Hematopoietic multipotent progenitor cell (in vitro differentiated cells): ENCODE measurements at places on chromosomes 5 and 9.

DNA sequence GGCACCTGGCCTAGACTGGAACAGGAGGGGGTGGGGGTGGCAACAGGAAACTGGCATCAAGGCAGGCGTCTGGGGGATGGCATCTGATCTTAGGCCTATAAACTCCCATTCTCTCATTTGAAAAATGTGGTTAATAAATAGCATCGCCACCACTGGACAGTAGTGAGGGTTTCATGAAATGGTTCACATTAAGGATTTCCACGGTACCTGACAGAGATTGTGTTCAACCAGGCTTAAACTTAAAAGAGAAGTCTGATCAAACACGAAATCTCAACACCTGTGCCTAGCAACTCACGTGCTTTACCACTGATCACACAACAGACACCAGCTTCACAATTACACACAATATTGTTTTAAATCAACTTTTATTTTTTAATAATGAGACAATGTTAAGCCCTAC is 3.0 kb downstream of the DENND1A start:
- no peak for DNase-seq

DNA sequence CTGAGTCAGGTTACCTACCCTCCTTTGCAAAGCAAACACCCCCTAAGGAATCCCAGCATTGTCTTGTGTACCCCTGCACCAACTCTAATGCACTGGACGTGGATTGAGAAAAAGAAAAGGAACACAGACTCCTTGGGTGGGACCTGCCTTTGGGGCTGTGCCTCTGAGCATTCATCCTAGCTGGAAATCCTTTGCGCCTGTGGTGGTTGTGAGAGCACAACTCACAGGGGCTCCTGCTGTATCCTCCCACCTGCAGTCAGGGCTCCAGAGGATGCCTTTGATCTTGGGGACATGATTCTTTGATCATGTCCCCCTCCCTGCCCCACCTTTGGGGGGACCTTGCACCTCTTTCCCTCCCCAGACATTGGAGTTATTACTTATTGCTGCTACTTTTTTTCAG is 338.5 kb downstream of the GADD45G start:
- no peak for DNase-seq

GRCh38 chr5:93611976-93612854 is 29.2 kb downstream of the NR2F1 start:
- no peak for DNase-seq

DNA sequence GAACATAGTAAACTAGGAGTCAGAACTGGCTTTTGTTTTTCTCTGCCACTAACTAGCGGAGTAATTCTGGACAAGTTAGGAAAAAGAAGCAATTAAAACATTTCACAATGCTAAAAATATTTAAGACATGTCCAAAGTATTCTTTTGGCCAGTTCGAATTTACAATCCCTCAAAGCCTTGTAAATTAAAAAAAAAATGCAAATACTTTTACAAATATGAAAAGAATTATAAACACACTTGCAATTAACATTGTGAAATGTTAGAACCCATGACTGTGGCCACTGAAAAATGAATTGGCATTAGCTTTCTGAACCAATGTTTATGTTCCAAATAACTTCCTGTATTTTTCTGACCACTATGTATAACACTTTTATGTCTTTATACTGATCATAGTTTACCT is 2.2 kb downstream of the RAD1 start:
- DNase-seq = no peak

DNA sequence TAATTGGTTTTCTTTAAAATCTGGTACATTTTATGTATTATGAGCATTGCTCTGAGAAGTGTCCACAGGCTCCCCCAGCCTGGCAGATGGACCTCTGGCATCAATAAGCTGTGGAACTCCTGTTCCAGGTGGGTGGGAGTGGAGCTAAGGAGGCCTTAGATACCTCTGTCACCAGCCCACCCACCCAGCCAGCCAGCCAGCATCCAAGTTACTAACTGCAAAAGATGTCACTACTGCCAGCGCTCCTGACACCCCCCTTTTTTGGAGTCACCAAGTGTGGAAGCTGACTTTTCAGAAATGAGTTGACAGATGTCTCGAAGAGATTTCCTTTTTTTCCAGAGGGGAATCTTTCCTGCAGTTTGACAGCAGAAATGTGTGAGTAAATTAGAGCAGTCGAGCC is 111.2 kb downstream of the GALNT10 start:
- DNase-seq = no peak

- DNase-seq = no peak
These were observed 729.4 kb downstream of the MTRR start for GRCh38 chr5:8598356-8598755.

- DNase-seq = no peak
These were observed 218.4 kb upstream of the PIK3R1 start for GRCh38 chr5:67997148-67997547.

DNA sequence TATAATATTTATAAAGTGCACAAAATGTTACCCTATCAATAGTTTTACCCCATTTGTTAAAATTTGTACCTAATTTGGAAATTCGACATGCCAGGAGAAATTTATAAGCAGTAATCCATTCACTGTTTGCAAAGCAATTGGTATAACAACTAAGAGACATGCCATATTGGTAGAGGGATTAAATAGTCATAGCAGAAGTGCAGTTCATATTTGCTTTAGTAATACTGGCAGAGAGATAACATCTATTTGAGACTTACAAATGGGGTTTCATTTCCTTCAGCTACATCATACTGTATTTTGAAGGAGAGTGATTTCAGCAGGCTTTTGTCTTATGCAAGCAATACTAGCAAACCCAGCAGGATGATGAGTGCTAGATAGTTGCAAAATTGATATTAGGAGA is 610.4 kb upstream of the CDH10 start:
- no peak for DNase-seq
